LHCN-M2 (cell line): ENCODE measurements at places on chromosomes 3 and 15. TPM values are rescaled to one million over a fixed set of nuclear protein-coding genes. Genes with fewer than 3 reads are reported as not detected.

The NEDD4 gene
- 80.0 and 82.5 TPM in 2 replicates for total RNA-seq

The CFAP92 gene
- not detected in 2 replicates for total RNA-seq

The COL6A5 gene
- under 0.01 and 0.34 TPM in 2 replicates for total RNA-seq

The CHRNB4 gene
- not detected in 2 replicates for total RNA-seq

The ARGFX gene
- total RNA-seq: not detected in 2 replicates

The XCR1 gene
- total RNA-seq: 0.06 TPM in 1 of 2 replicates, not detected in the other

The PPP1R2 gene
- 27.7 and 30.8 TPM in 2 replicates for total RNA-seq

The SEMA5B gene
- 0.06 TPM in 1 of 2 replicates, not detected in the other for total RNA-seq

The GOLGA8J gene
- total RNA-seq: not detected in 2 replicates

The PPP1R14D gene
- total RNA-seq: not detected in 2 replicates

The SOX14 gene
- total RNA-seq: not detected in 2 replicates

The H1-8 gene
- total RNA-seq: not detected in 2 replicates

The CATSPER2 gene
- 0.29 and 0.58 TPM in 2 replicates for total RNA-seq

The CLSTN2 gene
- total RNA-seq: 0.13 and 0.17 TPM in 2 replicates

The SAMD7 gene
- not detected in 2 replicates for total RNA-seq

The GRM2 gene
- total RNA-seq: 0.06 TPM in 1 of 2 replicates, not detected in the other

The CHMP2B gene
- 31.1 and 33.9 TPM in 2 replicates for total RNA-seq

The NR2E3 gene
- total RNA-seq: 0.06 TPM in 1 of 2 replicates, not detected in the other

The TMCO5A gene
- total RNA-seq: not detected in 2 replicates

The CYP8B1 gene
- not detected in 2 replicates for total RNA-seq

The SPESP1 gene
- total RNA-seq: 7.9 TPM in 2 replicates

The STRIT1 gene
- total RNA-seq: not detected in 2 replicates

The CLDN18 gene
- 0.06 TPM in 1 of 2 replicates, not detected in the other for total RNA-seq

The UNC13C gene
- total RNA-seq: 0.06 and 0.11 TPM in 2 replicates

The ASB14 gene
- not detected in 2 replicates for total RNA-seq

The C3orf20 gene
- not detected in 2 replicates for total RNA-seq

The CPEB1 gene
- total RNA-seq: 6.0 and 6.3 TPM in 2 replicates

The TFDP2 gene
- total RNA-seq: 44.8 and 244 TPM in 2 replicates

The RYR3 gene
- total RNA-seq: not detected in 2 replicates

The C2CD4B gene
- not detected in 2 replicates for total RNA-seq

The GREM1 gene
- total RNA-seq: 123 and 138 TPM in 2 replicates

The INKA1 gene
- 3.9 and 4.7 TPM in 2 replicates for total RNA-seq

The ROPN1B gene
- total RNA-seq: not detected in 2 replicates

The GP9 gene
- total RNA-seq: not detected in 2 replicates

The ITGA11 gene
- 14.6 and 22.0 TPM in 2 replicates for total RNA-seq

The CLDN16 gene
- total RNA-seq: 0.13 TPM in 1 of 2 replicates, not detected in the other

The ATP13A4 gene
- total RNA-seq: 0.06 TPM in 1 of 2 replicates, not detected in the other

The HIGD2B gene
- total RNA-seq: not detected in 2 replicates

The TEX9 gene
- total RNA-seq: 4.4 and 4.8 TPM in 2 replicates

The CELSR3 gene
- total RNA-seq: 4.3 and 4.5 TPM in 2 replicates

The UBAP1L gene
- 0.38 and 0.69 TPM in 2 replicates for total RNA-seq

The KLHL6 gene
- total RNA-seq: not detected in 2 replicates

The RPS17 gene
- 1,978 and 2,526 TPM in 2 replicates for total RNA-seq

The FETUB gene
- 0.06 TPM in 1 of 2 replicates, not detected in the other for total RNA-seq

The NANOGP8 gene
- 0.29 TPM in 1 of 2 replicates, not detected in the other for total RNA-seq

The ACKR4 gene
- total RNA-seq: not detected in 2 replicates

The CADM2 gene
- total RNA-seq: not detected in 2 replicates

The STARD9 gene
- 3.9 and 4.8 TPM in 2 replicates for total RNA-seq

The PLXNA1 gene
- total RNA-seq: 65.6 and 88.7 TPM in 2 replicates

The ANKRD34C gene
- not detected in 2 replicates for total RNA-seq

The DNAH12 gene
- 0.77 and 1.6 TPM in 2 replicates for total RNA-seq

The MYZAP gene
- total RNA-seq: 0.06 TPM in 1 of 2 replicates, not detected in the other

The ST8SIA2 gene
- 12.7 and 15.7 TPM in 2 replicates for total RNA-seq

The TMEM266 gene
- not detected in 2 replicates for total RNA-seq

The RHOA gene
- total RNA-seq: 706 and 885 TPM in 2 replicates

The SLC28A1 gene
- not detected in 2 replicates for total RNA-seq

The TM4SF1 gene
- total RNA-seq: 405 and 503 TPM in 2 replicates

The CKMT1A gene
- total RNA-seq: not detected in 2 replicates
